Stimulated activated CD4-positive, alpha-beta T cell treated with anti-CD3 and anti-CD28 coated beads, Interleukin-2, amount 100 ng/mL, for 24 hours (primary cell): ENCODE measurements at places on chromosomes 2 and 18.

- no peak for DNase-seq
Measured at GRCh38 chr2:177830881-177831386, 241.6 kb downstream of the PDE11A start.

DNA sequence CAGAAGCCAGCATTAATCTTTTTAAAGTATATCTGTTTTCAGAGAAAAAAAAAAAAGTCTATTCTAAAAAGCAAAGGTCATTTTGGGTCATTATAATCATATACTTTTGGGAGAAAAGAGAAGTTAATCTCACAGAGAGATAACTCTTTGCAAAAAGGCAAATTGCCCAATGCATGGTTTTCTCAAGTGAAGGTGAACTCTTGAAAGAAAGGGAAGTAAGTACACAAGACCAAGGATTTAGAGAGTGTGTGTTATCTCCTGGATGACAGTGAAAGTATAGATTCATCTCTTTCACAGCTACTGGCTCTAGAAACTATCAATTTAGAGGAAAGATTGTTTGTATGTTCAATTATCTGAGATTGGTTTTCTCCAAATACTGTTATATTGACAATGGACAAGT lies 151.4 kb downstream of the CD8B2 start:
- no peak for DNase-seq

GRCh38 chr2:20992201-20992711 lies 51.6 kb downstream of the APOB start:
- DNase-seq, result no peak

GRCh38 chr18:43524260-43524659 lies 247.0 kb upstream of the SYT4 start:
- no peak for DNase-seq

DNA sequence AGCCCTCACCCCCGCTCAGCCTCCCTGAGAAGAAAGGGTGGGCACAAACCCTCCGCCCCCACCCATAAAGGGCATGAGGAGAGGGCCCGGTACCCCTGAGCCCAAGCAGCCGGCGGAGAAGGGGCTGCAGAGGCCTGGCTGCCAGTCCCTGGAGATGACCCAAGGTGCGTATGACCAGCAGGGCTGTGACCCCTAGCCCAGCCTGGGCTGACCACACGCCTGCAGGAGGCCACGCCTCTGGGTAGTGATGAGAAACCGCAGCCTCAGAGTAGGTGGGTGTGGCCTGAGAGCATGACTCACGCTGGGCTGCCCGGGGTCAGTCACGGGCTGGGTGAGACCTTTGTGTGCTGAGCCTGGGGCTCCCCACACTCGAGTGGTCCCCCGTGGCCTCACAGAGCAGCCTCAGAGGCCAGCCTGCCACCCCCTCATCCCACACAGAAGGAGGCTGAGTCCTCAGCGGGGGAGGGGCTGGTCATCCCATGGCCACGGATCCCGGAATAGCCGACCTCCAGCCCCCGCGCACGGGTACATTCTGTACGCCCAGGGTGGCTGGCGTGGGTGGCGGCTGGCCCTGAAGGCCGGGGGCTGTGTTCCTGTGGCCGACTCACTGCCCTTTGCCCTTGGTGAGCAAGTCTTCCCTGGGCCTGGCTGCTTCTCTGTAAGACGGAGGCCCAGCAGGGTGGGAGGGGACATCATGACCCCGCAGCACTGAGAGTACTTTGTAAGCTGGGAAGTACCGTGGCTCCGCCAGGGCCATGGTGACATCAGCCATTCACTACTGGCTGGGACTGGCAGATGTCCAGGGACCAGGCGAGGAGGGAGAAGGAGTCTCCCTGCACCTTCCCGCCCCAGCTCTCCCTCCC lies 110.8 kb upstream of the OTOS start:
- DNase-seq, result no peak

GRCh38 chr2:221969830-221970144 lies 329.0 kb downstream of the PAX3 start:
- no peak for DNase-seq

GRCh38 chr2:33241581-33241980 lies 234.9 kb upstream of the RASGRP3 start:
- no peak for DNase-seq

DNA sequence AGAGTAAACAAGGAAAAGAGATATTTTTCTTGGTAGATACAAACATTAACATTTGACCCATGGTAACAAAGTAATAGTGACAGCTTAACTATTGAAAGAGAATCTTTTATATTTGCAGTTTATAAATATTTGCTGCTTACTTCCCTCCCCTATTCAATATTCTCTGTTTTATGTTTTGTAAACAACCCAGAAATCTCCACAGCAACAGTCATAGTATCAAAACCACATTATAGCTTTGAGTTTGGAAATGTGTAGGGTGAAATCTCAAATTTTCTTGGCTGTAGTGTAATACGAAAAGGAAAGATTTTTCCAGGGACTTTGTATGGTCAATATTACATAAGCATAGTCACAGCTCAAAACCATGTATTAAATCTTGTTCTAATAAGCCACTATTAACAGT lies 511.2 kb downstream of the METTL4 start:
- no peak for DNase-seq
